Suppressor macrophage (primary cell): ENCODE measurements at places on chromosomes 11 and 22.
A peak's percentile ranks its signal among the peaks of the same experiment; 100 is the strongest.

DNA sequence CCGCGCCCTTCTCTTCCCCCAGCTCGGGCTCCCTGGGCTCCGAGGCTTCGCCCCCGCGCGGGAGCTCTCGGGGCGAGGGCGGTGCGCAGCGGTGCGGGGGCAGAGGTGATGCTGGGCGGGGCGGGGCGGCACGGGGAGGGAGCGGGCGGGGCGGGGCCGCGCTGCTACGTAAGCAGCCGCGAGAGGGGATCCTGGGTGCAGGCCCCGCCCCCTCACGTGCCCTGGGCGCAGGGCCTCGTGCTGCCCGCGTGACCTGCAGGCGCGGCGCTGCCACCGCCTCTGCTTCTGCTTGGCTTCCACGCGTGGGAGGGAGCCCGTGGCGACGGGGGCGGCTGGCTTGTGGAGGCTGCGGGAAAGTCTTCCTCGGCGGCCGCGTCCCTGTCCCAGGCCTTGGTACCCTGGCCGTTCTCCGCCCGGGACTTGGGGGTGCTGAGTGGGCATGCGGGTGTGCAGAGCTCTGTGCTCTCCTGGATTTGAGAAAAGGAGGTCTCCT, 132.6 kb upstream of the HSD17B12 start:
- DNase-seq, result peak; percentile 14

DNA sequence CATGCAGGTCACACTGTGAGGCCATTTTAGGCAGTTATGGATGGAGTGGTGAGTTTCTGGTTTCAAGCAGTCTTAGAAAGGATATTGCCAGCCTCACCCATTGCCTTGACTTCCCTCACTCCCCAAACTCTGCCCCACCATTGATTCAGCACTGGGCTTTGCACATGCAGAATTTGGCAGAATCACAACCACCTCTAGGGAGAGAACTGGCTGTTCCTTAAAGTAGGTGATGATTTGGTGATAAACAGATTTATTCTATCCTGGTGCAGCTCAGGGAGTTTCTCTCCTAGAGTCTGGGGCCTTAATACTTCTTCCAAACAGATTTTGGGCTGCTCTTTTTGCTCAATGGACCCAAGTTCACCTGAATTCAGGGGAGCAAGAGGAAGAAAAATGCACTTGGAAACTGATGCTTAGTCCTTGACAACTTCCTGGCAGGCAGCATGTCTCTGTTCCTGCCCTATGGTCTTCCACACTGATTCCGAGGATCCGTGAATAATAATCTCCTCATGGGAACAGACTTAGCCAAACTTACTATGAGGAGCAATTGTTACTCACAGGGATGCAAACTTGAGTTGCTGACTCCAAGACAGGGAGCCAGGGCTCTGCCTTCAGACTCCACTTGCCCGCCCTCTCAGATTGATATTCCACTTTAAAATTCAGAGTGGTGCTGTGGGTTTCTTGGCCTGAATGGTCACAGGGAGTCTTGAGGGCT, 129.7 kb upstream of the PARVA start:
- no peak for DNase-seq

- DNase-seq, result no peak
These were observed 41.6 kb downstream of the ACER3 start for GRCh38 chr11:76902121-76903014.

DNA sequence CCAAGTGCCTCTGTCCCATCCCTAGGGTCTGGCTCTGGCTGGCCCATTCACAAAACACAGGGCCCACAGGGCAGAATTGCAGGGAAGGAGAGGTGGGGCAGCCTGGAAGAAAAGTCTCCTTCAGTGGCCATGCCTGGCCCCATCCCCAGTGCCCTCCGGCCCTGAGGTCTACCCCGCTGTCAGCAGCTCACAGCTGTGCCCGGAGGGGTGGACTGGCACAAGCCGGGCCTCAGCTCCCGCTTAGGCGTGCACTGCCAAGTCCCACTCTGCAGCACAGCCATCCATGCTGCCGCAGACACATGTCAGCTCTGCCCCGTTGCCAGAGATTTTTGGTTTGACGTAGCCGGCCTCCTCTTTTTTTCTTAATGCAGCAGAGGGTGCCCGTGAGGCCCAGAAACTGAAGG, 3.9 kb upstream of the SCN2B start:
- peak; percentile 42 for DNase-seq

GRCh38 chr11:93519179-93519578, 24.0 kb downstream of the SMCO4 start:
- no peak for DNase-seq

- DNase-seq, result no peak
These were observed 24.3 kb upstream of the MRGPRX2 start for GRCh38 chr11:19084661-19085315.

- DNase-seq, result no peak
These were observed 211.1 kb upstream of the MTNR1B start for GRCh38 chr11:92758241-92758780.

- no peak for DNase-seq
These were observed 21.2 kb downstream of the LGR4 start for GRCh38 chr11:27451244-27451965.

DNA sequence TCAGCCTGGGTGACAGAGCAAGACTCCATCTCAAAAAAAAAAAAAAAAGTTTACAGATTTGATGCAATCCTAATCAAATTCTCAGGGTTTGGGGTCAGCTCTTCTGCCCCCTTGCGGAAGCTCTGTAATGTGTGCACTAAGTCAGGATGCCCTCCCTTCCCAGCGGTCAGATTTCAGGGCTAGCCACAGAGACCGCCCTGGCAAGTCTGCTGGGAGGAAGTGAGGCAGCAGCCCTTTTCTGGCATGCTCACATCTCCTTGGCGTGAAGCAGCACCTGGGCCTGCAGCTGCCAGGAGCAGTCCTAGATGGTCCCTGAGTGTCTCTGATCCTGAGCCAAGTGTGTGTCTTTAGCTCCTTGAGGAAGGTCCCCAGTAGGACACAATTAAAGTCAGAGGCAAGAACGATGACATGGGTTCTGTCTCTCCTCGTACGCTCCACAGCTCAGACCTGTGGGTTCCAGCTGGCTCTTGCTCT, 10.9 kb upstream of the APOBEC3C start:
- peak; percentile 92 for DNase-seq
